Dorsolateral prefrontal cortex (tissue), 122 donors: ENCODE measurements at places on chromosomes 1 and 21. TPM values are rescaled to one million over a fixed set of nuclear protein-coding genes. Genes with fewer than 3 reads are reported as not detected.
A peak's percentile ranks its signal among the peaks of the same experiment; 100 is the strongest.

ERRFI1 gene
- total RNA-seq, result 33.8 TPM

DNA sequence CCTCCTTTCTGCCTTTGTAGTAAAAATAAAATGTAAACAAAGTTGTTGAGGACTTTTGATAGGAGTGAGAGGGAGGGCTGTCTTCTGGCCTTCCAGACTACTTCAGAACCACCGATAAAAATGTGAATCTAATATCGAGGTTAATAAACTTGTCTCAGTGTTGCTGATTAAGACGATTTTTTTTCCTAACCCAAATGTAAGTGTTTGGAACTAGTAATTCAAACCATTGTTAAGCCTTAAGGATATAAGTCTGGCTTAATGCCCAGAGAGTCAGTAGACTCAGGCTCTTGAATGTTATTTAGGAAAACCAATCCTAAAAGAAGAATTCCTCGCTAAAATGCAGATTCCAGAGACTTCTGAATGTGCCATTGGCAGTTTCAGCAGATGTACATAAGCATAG lies 356.9 kb downstream of the SIPA1L2 start:
- DNase-seq, result no peak

DNA sequence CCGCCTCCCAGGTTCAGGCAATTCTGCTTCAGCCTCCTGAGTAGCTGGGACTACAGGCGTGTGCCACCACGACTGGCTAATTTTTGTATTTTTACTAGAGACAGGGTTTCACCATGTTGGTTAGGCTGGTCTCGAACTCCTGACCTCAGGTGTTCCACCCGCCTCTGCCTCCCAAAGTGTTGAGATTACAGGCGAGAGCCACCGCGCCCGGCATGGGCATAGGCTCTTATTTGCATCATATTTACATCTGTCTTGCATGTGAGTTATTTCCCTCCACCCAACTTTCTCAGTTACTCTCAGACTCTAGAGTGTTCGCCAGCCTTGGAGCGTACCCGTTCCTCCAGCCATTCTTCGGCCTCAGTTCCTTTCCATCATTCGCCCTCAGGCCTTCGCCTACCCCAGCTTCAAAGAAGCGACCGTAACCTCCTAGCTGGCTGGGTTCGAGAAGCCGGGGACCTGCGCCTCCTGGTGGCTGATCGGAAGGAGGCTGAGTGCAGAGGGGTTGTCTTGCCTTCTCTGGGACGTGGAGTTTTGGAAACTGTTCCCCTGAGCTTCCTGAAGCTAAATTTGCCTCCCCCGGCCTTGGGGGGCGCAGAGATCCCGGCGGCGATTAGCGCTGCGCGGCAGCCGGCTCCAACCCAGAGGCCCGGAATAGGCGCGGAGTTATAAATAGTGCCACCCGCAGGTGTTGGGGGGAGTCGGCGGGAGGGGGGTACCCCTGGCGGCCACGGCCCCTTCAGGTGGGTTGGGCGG lies 3.6 kb upstream of the ZBTB7B start:
- no peak for DNase-seq

DNA sequence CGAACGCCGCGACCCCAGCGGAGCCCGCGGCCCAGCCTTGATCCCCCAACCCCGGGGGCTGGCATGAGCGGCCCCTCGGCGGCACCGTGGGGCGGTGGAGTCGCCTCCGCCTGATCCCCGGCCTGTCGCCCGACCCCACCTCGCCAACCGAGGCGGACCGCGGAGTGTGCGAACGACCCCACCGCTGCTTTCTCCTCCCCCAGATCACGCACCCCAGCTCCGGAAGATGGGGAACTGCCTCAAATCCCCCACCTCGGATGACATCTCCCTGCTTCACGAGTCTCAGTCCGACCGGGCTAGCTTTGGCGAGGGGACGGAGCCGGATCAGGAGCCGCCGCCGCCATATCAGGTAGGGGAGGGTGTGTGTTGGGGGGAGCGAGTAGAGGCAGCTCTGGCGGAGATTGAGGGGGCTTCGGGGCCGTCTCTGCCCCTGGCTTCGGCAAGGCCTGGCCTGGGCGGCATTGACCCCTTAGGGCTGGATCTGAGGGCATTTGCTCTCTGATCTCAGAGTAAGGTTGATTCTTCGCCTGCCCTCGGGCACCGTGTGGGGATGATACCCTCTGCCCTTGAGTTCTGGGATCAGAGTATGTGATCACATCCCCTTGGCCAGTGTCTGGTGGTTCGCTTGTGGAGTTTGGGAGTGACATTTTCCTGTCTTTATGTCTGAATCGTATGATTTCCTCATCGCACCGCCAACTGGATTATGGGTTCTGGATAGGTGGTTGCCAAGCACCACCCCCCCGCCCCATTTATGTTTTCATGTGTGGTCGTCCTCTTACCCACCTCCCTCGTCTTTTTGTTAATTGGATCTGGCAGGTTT lies 668 bp downstream of the RNF11 start:
- DNase-seq, result peak; percentile 37

MAST2 gene
- total RNA-seq, result 41.3 TPM

DNA sequence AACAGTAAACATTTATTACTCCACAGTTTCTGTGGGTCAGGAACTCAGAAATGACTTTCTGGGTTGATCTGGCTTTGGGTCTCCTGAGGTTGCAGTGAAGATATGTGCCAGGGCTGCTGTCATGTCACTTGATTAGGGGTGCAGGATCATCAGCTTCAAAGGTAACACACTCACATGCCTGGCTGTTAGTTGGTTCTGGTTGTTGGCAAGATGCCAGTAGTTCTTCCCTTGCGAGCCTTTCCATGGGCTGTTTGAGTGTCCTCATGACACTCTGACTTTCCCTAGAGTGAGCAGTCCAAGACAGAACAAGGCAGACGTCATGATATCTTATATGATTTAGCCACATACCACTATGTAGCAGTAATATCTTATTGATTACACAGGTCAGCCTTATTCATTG lies 1.8 kb downstream of the SWT1 start:
- no peak for DNase-seq
